Left lobe of liver (tissue), 2 donors: ENCODE measurements at places on chromosomes 1 and 21. TPM values are rescaled to one million over a fixed set of nuclear protein-coding genes. Genes with fewer than 3 reads are reported as not detected.

Gene SLC9C2
- total RNA-seq = not detected

Gene VWA5B1
- not detected for total RNA-seq

Gene KCNE2
- not detected for total RNA-seq

Gene EDN2
- total RNA-seq = not detected

Gene BARHL2
- total RNA-seq = not detected

Gene SPATA17
- 0.20 TPM for total RNA-seq

Gene CADM3
- 0.20 TPM for total RNA-seq

- no peak for DNase-seq
Observed at GRCh38 chr1:11280719-11281376, 7.8 kb downstream of the UBIAD1 start.

DNA sequence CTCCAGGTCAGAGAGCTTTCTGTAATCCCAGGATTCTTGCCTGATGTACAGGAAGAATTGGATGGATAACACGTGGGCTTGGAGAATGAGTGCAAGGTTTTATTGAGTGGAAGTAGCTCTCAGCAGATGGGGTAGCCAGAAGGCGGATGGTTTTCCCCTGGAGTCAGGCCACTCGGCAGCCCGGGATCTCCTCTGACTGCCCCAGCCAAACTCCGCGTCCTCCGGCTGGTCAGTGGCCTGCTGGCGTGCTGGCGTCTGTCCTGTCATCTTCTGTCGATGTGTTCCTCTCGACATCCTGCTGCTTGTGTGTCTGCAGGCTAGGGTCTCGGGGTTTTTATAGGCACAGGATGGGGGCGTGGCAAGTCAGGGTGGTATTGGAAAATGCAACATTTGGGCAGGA is 27.4 kb upstream of the GJA9 start:
- no peak for DNase-seq

GRCh38 chr1:18211764-18212163 is 104.2 kb downstream of the IGSF21 start:
- no peak for DNase-seq

- no peak for DNase-seq
Observed at GRCh38 chr1:74530892-74531291, 18.5 kb upstream of the LRRC53 start.

DNA sequence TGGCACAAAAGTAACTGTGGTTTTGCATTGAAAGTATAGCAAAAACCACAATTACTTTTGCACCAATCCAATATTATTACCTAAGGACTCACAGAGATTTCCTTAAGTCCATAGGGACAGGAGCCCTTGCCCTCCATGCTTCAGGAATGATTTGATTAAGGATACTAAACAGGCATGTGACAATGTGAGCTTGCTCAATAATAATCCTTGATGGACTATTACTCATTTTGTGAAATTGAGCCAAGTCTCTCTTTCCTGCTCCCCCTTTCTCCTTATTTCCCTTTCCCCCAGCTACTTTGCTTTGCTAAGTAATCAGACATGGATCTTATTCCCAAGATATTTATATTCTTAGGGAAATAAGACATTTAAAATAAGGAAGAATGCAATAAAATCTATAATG is 21.6 kb upstream of the RGL1 start:
- DNase-seq = no peak

- DNase-seq = no peak
Observed at GRCh38 chr21:44753357-44753756, 42.0 kb upstream of the TSPEAR start.

GRCh38 chr21:29091033-29091432 is 17.6 kb upstream of the CCT8 start:
- no peak for DNase-seq

- DNase-seq = no peak
Observed at GRCh38 chr1:121538943-121539575, 354.3 kb downstream of the SRGAP2C start.

GRCh38 chr1:170010443-170010842 is 64.1 kb downstream of the KIFAP3 start:
- DNase-seq = no peak

GRCh38 chr1:19676438-19676922 is 11.8 kb downstream of the HTR6 start:
- no peak for DNase-seq

DNA sequence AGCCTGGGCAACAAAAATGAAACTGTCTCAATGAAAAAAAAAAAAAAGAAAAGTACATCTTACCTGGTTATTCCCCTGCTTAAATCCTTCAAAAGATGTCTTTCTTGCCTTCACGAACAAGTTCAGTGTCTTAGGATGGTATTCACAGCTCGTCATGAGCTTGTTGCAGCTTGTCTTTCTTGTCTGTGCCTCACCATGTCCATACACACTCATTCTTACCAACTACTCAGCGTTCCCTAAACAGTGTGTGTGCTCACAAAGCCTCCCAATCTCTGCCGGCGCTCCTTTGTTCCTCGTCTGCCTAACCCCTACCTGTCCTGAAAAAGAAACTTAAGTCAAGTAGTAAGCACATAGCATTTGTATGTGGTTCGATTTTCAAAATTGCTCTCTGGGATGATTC is 31.1 kb downstream of the UBE4B start:
- DNase-seq = no peak

GRCh38 chr1:63960326-63960725 is 186.5 kb downstream of the ROR1 start:
- DNase-seq = no peak

- DNase-seq = no peak
Observed at GRCh38 chr1:41328780-41329640, 32.2 kb upstream of the FOXO6 start.
